ENCODE measurements at places on chromosomes 5 and 9.

DNA sequence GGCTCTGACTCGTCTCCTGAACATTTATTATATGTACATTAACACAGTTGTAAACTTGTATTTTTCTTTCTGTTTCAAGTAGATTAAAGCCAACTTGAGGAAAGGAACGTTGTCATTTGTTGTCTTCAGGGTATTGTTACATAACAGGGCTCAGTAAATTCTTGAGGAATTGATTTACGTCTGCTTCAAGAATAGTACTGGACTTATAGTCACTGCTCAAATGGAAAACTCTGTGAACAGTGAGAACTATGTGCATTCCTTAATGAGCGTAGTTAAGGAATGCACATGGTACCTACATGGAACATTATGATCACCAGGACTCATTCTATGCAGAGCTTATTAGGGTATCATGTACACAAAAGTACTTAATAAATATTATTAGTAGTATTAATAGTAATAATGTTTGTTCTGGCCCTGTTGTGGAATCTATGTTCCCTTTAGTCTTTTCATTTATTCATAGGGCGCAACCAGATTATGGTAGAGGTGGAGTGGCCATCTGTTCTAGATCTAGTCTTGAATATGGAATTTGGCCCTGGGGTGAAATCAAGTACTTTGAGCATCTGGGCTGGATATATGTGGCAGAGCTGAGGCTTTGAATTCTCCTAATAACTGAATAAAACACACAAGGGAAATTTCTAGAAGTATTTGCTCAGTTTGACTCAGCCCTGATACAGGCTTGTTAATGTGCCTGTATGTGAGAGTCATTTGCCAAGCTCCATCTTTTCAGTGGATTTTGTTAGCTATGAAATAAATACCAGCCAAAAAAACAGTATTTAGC, 108.6 kb upstream of the SH3GL2 start:
- DNase-seq: no peak

GRCh38 chr9:134681061-134681661, 39.6 kb downstream of the COL5A1 start:
- DNase-seq: peak; percentile 56

DNA sequence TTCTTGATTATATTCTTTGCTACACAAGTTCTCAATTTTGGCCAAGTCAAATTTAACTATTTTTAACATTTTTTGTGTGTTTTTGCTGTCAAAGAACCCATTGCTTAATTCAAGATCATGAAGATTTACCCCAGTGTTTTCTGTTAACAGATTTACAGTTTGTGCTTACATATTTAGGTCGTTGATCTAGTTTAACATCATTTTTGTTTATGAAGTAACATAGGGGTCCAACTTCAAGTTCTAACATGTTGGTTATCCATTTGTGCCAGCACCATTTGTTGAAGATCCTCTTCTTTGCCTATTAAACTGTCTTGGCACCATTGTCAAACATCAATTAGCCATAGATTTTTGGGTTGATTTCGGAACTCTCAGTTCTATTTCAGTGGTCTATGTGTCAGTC, 71.0 kb downstream of the CCDC192 start:
- no peak for DNase-seq

- DNase-seq: no peak
Observed at GRCh38 chr5:104942735-104943134, 1380.1 kb upstream of the NUDT12 start.

- no peak for DNase-seq
Observed at GRCh38 chr9:72415948-72416347, 50.9 kb upstream of the ZFAND5 start.

GRCh38 chr5:27639005-27639612, 600.7 kb upstream of the CDH9 start:
- DNase-seq: no peak

DNA sequence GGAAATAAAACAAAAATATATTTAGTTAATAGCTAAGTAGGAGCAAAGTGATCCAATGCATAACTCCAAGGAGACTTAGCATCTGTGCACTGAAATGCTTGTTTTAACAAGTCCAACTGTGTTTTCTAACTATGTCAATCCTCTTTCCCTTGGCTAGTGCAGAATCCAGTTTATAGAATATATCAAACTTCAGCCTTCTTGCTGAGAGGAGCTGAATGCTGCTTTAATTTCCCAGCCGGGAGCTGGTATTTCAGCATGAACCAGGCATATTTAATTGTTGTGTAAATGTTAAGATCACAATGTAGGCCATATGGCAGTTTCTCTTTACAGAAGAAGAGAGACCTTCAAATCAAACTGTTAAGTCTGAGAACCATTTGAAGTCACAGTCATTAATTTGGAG, 411.7 kb downstream of the HCN1 start:
- DNase-seq: no peak

GRCh38 chr5:145971108-145971507, 34.7 kb downstream of the SH3RF2 start:
- DNase-seq: no peak

GRCh38 chr5:145588113-145588512, 247.0 kb downstream of the PRELID2 start:
- DNase-seq: no peak

DNA sequence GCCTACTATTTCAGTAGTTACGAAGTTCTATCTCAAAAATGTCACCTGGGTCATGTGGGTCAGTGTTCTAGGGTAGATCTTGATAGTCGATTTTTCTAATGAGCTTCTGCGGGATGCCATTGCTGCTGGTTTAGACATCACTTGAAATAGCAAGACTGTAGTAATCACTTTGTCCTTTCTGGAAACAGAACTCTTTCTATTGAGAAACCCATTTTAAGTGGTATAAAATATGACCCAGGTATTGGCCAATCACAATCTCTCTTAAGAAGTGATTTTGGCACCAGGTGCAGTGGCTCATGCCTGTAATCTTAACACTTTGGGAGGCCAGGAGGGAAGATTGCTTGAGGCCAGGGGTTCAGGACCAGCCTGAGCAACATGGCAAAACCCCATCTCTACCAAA, 17.6 kb downstream of the ARRDC3 start:
- no peak for DNase-seq

DNA sequence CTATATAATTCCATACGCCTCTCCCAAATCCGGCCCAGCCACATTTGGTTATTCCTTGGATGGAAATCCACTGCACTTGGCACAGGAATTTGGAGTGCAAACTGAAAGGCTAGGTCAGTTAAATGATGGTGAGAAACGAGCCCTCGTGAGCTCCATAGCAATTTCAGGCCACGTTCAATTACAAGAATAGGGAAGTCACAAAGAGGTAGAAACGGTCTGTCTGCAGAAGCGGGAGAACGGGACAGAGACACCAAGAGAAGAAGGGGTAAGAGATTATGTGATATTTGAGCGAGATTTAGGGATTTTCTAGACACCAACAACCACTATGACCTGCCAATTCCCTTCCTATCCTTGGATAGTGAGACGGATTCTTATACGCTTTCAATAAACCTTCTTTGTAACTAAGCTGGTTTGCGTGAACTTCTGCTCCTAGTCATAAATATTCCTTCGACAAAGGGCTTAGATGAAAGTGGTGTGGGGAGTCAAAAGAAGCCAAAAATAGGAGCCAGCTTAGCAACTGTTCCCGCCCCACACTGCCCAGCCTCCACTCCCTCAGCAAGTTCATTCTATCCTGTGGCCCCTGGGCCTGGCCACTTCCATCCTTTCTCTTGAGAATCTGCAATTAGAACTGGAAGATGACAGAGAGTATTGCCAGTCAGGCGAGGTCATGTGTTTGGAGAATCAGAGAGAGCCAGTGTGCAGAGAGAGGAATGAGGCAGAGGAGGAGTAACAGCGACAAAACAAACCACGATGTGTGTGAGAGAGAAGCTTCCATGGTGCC, 118.4 kb downstream of the ZNF608 start:
- DNase-seq: no peak

DNA sequence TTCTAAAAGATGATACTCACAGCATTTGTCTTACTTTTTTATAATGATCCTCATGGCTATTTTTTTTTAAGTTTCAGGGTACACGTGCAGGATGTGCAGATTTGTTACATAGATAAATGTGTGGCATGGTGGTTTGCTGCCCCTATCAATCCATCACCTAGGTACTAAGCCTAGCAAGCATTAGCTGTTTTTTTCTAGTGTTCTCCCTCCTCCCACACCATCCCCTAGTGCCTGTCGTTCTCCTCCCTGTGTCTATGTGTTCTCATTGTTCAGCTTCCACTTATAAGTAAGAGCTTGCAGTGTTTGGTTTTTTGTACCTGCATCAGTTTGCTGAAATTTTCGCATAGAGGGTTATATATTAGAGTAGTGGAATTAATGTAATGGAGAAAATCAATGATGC, 189.1 kb upstream of the CDH12 start:
- DNase-seq: no peak

DNA sequence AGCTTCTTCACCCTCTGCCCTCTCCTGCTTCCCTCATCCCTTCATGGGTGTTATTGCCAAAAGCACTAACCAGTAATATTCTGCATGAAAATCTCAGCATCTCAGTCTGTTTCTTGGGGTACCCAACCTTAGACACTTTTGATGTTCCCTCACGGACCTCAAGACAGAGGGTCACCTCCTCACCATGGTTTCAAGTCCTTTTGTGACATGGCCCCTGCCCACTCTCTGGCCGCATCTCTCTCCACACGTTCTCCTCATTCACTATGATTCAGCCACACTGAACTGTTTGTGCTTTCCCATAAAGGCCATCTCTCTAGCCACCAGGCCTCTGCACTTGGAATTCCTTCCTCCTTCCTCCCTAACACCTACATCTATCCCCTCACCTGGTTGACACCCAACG, 111.5 kb upstream of the SPOCK1 start:
- DNase-seq: no peak

- DNase-seq: no peak
Observed at GRCh38 chr9:34089311-34089710, 37.2 kb downstream of the DCAF12 start.
